ENCODE measurements at places on chromosomes 3 and 15.

DNA sequence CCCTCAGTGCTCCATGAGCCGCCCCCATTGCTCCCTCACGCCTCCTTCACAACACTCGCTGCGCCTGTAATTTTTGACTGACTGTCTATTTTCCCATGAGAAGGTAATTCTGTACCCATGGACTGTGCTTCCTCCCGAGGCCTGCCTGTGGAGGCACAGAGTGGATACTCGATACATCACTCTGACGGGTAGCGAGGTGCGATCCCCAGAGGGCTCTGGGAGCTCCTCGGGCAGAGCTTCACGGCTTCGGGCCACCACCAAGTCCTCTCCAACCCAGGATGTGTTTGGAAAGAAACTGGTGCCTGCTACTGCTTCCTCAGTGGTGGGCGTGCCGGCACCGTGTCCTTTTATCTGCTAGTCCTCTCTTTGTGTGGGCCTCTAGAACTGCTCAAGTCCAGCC is 108.6 kb upstream of the DLG1 start:
- DNase-seq = no peak

DNA sequence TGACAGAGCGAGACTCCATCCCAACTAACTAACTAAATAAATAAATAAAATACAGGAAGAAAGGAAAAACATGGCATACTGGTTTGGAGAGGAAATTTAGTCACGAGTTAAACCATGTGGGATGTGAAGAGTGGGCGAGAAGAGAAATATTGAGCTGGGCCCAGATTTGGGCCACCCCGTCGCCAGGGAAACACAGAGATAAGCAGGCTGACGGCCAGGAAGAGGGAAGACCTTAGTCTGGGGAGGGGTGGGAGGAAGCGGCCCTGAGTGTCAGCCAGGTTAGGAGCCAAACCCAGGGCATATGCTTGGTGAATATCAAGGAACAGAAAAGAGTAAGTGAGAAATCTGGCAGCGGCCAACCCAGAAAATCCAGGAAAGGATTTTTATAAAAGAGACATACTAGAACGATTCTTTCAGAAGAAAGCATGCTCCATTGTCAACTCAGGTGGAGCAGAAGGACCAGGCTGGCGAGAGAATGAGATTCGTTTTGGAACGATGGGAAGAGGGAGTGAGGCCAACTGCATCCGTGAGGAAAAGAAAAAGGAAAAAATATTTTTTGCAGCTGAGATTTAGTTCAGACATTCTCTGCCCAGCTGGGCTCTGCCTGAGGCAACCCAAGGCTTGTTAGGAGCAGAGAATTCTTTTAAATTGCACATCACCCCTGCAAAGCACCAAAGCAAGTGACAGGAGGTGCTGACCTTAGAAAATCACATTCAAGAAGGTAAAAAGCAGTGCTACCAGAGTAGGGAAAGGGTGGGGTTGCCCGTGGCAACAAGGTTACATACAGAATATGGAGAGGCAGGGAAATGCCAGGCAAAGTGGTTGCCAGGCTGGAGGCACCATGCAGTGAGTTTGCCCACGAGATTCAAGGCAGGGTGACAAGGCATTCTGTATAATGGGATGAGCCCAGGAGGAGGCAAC is 59.3 kb upstream of the RAD18 start:
- no peak for DNase-seq

DNA sequence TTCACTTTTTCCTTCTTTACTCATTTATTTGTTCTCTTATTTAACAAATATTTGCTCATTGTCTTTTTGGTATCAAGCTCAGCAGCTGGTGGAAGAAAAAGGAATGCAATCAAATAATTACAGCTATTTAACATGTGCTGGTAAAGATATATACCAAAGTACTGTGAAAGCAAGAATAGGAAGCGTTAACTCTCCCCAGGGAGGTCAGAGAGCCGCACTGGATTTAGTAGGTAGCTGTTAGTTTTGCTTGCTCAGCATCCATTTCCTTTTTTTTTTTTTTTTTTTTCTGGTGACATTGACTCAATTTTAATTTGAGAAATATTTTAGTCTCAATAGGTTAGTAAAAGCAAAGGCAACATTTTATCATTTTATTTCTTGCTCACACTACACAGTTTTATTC is 308.5 kb upstream of the MDFIC2 start:
- no peak for DNase-seq

DNA sequence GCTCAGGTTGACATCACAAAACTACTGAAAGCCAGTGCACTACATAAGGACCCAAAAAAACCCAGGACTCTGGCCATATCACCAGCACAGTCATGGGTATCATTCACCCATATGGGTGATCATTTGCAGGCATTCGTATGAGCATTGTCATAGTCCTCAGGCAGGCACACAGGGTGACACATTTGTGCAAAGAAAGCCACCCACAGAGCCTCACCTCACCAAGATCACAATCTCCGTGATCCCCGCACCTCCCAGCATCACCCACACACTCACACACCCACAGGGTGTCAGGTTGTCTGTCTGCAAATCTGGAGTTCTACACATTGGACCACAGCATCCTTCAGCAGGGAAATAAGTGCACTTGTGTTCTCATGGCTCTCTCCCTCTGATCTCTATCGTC is 166.0 kb upstream of the LPP start:
- no peak for DNase-seq
